ENCODE measurements at places on chromosomes 4 and X. TPM values are rescaled to one million over a fixed set of nuclear protein-coding genes. Genes with fewer than 3 reads are reported as not detected.

DNA sequence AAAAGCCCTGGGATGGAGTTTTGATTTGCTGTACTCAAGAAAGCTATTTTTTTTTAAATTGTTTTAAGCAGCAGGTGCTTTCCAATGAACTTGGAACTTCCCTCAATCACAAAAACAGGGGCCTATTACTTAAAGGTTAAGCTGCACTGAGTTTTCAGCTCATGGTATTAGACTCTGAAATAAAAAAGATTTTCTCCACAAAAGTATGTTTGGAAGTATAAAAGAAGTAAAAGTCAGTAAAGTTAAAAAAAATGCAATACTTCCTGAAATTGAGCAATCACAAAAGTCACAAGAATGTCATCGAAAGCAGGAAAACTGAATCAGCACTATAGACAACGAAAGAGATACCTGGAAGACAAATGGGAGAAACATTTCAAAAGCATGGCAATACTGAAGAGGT lies 38.9 kb upstream of the PLAC8 start:
- no peak for DNase-seq

- DNase-seq = peak; percentile 38
Observed at GRCh38 chr4:19486400-19486799, 765.3 kb upstream of the SLIT2 start.

The MTNR1A gene
- total RNA-seq = not detected

The TMEM150C gene
- total RNA-seq = not detected

GRCh38 chrX:154727871-154728270 lies 23.0 kb downstream of the GAB3 start:
- no peak for DNase-seq

DNA sequence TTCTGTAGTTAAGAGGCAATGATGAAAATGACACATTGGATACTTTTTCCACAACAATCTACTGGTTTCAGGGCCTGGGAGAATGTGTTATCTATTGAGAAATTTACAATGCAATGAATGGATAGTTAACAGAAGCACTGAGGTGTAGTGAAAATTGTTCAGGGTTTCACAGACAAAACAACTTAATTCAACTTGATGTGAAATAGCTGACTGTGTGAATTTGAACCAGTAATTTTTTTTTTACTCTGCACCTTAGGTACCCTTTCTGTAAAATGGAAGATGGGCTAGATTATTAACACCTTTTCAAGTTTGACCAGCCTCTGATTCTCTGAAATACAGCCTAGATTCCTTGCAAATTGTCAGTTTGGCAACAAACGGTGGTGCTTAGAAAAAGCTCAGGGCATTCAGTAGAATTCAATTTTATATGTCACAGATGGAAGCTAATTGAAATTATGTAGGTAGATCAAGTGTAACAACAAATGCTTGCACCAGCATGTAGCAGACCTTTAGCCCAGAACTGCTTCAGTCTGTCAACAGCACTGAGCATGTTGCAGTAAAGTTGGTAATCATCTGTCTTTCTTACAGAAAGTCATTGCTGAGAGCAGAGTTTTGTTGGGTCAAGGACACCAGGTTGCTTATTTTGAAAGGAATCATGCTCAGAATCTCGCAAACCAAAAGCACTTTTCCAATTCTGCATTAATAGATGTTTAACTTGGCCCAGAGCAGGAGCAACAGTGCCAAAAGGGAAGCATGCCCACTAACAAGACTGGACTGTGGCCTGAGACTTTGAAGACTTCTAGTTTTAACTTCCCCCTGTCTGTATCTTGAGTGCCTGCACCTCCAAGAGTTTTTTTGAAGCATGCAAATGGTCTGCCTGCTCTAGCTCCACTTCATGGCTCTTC lies 526.6 kb downstream of the PACRGL start:
- DNase-seq = no peak

The TRO gene
- not detected for total RNA-seq

DNA sequence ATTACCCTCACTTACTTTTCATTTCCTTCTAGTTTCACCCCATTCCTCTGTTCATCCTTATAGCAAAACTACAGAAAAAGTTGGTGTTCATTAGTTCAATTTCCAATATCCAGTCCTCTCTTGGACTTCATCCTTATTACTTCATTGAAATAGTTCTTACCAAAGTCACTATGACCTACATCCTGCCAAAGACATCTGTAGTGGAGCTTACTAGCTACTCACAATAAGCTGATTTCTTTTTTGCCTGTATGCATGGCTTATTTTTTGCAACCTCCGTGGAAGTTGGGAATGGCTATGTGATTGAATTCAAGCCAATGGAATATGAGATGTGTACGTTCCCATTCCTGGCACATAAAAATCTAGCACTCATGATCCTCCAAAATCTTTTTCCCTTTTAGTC lies 4.6 kb upstream of the CDKL2 start:
- DNase-seq = no peak

GRCh38 chr4:5866841-5867813 lies 25.8 kb downstream of the CRMP1 start:
- no peak for DNase-seq

Measured in HT-29 (cell line).